ENCODE measurements at places on chromosomes 1 and 21.

DNA sequence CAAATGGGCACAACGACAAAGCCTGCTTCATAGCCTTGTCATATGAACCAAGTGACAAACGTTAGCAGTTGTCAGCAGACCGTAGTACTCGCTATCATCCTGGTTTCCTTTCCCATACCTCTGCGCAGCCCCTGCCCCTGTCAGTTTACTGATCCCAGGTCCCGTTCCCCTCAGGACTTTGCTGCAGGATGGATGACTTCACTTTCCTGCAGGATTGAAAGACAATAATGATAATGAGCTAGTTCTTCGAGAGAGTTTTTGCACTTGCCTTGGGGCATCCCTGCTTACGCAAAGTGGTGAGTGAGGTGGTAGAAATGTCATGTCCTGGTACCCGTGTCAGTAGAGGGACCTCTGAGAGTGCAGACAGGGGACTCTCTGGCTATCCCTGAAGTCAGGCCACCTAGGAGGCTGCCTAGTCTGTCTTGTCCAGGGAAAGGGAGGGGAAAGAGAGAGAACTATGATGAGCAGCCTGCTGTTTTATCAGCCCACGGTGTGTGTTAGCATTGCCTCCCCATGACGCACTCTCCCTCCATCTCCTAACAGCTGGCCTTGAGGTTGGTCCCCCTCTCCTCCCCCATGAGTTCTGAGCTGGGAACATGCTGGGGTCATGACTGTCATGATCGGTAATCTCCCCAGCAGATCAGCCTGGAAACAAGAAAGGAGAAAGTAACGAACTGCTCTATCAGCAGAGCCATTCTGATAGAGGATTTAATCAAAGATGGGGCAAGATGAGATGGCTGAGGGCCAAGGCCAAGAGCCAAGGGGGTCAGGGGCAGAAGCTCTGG is 53.7 kb downstream of the ELK4 start:
- DNase-seq, result no peak

DNA sequence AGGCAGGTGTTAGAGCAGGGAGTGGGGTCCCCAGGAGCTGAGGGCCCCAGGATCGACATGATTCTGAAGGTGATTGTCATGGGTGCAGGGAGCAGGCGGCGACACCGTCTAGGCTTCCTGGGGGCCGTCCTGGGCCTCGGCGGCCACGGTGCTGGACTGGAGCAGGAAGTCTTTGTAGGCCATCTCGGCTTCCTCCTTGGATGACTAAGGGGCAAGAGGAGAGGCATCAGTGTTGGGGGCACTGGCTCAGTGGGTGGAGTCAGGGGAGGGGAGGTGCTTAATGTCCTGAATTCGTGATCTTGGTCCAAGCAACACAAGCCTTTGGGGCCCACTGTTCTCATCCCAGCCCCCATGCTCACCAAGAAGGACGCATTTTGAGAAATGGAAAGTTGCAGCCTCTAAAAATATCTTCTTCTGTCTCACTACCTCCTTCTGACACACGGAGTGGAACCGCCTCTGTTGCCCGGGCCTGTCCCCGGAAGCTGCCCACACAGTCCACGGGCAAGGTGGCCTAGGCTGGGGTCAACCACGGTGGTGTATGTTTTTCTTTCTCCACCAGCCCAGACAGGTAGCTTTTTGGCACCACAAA is 8.6 kb upstream of the FCMR start:
- no peak for DNase-seq

DNA sequence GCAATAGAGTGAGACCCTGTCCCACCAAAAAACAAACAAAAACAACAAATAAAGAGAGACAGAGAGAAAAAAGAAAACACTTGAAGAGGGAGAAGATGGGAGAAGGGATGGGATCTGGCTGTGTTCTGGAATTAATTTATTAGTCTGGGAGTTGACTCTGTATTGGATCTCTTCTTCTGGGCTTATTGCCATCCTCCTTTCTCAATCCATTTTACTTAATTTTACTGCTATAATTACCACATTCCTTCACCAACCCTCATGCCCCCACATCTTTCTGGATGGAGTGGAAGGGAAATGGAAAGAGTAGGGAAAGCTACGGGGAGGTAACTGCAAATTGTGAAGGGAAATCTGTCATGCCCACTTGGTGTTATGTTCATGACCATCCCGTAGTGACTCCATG is 42.9 kb downstream of the FMN2 start:
- DNase-seq, result no peak

- DNase-seq, result no peak
Observed at GRCh38 chr21:34942911-34943310, 106.2 kb downstream of the RUNX1 start.

GRCh38 chr1:36968730-36969129 is 65.6 kb downstream of the GRIK3 start:
- DNase-seq, result no peak

GRCh38 chr21:46155514-46156377 is at the start of gene FTCD:
Gene FTCD, minus strand, starts transcription at chr21:46155579. Its CDS starts 56 bp downstream, at chr21:46155523.
- no peak for DNase-seq

Measured in stimulated activated CD8-positive, alpha-beta memory T cell treated with anti-CD3 and anti-CD28 coated beads, Interleukin-4, amount 100 ng/mL, for 1 hour (primary cell).